Non-pigmented ciliary epithelial cell (primary cell): ENCODE measurements at places on chromosomes 4 and X.
A peak's percentile ranks its signal among the peaks of the same experiment; 100 is the strongest.

GRCh38 chrX:34657726-34658070 is 613 bp upstream of the TMEM47 start:
- no peak for DNase-seq

DNA sequence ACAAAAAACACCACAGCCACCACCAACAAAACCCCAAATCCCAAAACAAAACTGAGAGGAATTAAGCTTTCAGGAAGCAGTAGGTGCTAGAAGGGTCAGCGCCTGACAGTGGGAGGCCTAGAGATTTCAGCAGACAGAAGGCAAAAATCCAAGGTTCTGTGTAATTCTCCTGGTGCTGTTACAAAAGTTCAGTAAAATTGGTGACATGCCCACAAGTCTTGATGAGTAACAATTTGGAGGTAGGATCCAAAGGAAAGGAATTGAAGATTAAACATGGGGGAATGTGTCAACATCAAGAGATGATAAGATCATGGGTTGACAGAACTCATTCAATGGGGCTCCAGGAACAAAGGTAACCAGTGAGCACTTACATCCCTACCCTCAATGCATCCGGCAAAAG is 653.8 kb upstream of the CPEB2 start:
- DNase-seq = no peak

GRCh38 chr4:4555916-4556315 is 14.1 kb upstream of the STX18 start:
- DNase-seq = peak; percentile 82

DNA sequence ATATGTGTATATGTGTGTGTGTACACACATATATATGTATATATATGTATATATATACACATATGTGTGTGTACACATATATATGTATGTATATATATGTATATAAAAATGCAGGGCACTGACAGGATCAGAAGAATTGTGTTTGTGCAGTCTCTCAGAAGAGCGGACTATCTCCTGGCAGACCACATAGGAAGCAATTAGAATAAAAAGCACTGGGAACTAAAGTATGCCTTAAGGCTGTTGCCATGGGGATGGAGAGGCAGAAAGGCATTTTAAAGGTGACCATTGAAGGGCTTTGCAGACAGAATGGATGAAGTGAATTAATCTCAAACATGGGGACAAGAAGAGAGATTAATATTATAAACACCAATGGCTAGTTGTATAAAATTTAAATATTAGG is 33.7 kb upstream of the USP51 start:
- DNase-seq = no peak

GRCh38 chr4:89204624-89205023 is 93.3 kb downstream of the TIGD2 start:
- no peak for DNase-seq

GRCh38 chrX:116111497-116111896 is 59.0 kb upstream of the AGTR2 start:
- no peak for DNase-seq

DNA sequence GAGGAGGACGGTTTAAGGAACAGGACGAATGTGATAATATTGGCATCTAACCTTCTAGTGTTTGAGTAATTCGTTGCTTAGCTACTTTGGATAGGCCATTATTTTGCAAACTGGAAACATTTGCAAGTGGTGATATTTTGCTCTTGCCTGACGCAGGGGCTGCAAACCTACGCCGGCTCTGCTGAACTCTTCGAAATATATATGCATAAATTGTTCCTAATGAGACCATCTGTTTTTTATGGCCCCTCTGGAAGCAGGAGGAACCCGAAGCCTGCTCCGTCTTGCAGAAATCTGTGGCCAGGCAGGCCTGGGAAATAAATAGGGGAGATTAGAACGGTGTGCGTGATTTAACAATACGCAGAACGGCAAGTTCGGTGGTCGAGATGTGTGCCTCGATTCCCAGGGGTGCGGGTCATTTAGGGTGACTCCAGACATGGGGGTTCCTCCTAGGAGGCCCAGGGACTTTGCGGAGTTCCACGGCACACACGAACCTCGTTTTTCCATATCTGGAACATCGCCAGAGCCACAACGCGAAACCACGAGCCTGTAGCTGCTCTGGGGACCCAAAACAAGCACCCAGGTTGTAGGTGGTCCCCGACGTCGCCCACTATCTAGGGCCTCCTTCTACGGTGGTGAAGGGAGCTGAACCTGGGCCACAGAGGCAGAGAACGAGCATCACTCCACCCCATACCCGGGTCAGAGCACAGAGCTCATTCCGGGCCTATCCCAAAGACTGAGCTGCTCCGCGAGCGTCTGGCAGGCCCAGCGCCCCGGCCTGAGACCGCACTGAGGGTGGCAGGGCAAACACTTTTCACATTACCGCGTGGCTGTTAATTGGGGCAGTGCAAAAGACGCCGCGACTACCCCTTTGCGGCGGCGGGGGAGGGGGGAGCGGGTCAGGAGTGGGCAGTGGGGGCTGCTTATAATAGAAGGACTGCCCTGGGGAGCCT is 89.7 kb downstream of the BCOR start:
- DNase-seq = no peak
